Jurkat, Clone E6-1 (cell line): ENCODE measurements at places on chromosomes 5 and 9.
A peak's percentile ranks its signal among the peaks of the same experiment; 100 is the strongest.

GRCh38 chr9:112569186-112569585, 82.6 kb downstream of the KIAA1958 start:
- DNase-seq, result no peak

- no peak for DNase-seq
Observed at GRCh38 chr9:15485836-15486666, 24.7 kb downstream of the PSIP1 start.

DNA sequence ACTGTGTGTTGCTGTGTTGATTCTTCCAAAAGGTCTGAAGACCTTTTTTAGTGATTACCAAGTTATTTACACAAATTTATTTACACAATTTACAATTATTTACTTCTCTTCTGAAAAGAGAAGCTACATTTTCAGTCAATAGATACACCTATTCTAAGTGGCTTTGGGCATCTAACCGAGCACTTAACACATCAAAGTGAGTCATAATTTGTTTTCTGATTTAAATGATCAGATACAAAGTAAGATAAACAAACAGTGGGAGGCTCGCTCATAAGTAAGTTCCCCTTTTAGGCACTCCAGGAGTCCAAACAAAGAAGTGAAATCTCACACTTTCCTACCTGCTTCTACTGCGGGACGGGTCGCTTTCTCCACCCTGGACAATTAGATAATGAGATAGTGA, 90.2 kb downstream of the APBA1 start:
- DNase-seq, result no peak

DNA sequence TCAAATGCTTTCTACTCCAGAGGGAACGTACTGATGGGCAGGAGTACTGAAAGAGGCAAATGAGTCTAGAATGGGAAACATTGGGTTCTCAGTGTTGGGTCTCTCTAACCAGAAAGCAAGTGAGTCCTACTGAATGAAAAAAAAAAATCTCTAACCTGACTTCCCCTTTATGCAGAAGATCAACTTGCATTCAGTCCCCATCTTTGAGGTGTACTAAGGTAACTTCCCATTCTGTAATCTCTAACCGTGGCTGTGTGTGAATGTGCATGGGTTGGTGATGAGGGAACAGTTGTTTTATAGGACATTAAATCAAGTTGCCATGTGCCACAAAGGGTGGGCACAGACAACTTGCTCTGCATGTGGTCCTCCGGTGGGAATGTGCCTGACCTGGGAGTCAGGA, 264.6 kb upstream of the CLINT1 start:
- DNase-seq, result no peak

GRCh38 chr5:177983763-177984583, 12.1 kb downstream of the PROP1 start:
- DNase-seq, result no peak

DNA sequence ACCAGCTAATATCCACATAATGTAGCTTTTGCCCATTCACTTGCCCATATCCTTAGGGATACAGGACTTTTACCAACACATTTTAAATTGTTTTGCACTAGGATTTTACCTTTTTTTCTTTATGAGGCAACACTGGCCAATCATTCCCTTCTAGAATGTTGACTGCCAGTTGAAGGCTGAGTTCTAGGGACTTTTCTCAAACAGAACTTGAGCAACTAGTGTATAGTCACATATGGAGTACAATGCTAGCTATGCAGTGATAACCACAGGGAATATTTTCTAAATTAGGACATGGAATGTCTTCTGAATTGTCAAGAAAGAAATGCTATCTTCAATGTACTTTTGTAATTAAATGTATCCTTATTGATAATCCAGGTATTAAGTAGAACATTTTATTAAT, 133.6 kb downstream of the OXCT1 start:
- DNase-seq, result no peak

DNA sequence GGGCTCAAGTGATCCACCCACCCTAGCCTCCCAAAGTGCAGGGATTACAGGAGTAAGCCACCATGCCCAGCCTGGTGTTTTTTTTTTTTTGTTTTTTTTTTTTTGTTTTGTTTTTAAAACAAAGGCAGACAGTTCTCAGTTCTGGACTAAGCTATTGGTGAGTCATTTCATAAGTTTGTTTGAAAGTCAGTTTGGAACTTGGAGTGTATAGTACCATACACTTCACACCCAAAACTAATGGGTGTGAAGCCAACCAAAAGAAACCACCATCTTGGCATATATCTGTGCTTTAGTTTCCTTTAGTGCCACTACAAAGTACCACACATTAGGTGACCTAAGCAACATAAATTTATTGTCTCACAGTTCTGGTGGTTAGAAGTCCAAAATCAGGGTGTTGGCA, 13.4 kb downstream of the MAST4 start:
- DNase-seq, result no peak

DNA sequence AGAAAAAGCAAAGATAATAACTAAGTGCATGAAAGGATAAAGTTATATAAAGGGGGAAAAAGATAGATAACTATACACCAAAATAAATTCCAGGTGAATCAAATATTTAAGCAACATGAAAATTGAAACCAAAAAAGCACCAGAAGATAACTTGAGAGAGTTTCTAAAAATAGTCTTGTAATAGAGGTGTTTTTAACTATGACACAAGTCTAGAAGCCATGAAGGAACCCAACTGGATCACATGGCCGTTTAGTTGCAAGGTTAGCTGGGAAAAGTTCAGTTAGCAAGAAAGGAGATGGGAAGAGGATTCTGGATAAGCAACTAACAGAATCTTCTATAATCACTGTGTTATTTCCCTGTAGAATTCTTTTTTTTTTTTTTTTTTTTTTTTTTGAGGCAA, 9.2 kb upstream of the RASA1 start:
- DNase-seq, result no peak

DNA sequence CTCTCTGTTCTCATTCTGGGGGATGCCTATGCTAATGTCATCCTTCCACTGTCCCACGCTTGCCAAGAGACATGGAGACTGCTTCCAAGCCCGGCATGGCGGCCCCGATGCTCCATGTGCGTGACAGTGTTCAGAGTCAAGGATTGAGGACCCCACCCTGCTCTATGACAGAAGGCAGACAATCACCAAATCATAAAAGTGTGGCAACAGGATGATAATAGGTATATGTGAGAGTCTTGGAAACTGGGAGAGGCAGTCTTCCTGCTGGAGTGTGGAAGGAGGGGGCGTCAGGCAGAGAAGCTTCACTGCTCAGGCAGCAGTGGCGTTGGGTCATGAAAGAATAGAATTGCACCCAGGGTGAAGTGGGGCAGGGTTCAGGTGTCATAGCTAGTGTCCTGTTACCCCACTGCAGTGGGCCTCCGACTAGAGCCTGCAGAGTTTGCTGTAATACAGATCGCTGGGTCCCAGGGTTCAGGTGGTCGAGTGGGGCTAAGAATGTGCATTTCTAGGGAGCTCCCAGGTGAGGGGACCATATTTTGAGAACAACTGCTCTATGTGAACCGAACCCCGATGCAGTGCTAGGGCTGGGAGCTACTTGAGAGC, 12.5 kb upstream of the GADD45G start:
- no peak for DNase-seq

GRCh38 chr5:34608859-34609648, 47.1 kb upstream of the RAI14 start:
- DNase-seq, result no peak

GRCh38 chr9:132192728-132193127, 30.9 kb downstream of the NTNG2 start:
- no peak for DNase-seq

GRCh38 chr9:111955048-111955447, 58.4 kb downstream of the UGCG start:
- DNase-seq, result no peak

GRCh38 chr5:139369181-139369580, 13.9 kb downstream of the SLC23A1 start:
- no peak for DNase-seq

GRCh38 chr9:115194216-115194615, 76.3 kb upstream of the TNC start:
- no peak for DNase-seq

DNA sequence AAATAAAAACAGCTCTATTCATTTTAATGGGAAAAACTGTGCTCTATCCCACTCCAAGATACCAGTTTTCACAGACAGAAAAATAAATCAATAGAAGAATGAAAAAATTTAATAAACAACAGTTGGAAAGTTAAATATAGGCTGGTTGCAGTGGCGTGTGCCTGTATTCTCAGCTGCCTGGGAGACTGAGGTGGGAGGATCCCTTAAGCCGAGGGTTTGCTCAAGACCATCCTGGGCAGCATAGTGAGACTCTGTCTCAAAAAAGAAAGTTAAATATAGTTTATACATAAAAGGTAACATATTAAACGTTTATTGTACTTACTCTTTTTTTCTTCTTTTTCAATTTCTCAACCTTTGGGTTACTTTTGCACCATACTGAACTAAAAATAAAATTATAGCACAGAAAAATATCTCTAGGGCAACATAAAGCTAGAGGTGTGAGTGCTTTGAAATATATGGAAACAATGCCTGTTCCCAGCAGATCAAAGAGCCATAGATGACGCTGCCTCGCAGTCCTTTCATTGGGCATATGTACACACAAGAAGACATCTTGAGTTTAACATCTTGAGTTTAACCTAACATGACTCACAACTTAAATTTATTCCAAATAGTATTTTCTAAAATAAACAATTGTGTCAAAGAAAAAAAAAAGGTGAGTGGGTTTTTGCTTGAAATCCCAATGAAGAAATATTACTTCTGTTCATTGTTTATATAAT, 25.7 kb upstream of the KLF9 start:
- no peak for DNase-seq

DNA sequence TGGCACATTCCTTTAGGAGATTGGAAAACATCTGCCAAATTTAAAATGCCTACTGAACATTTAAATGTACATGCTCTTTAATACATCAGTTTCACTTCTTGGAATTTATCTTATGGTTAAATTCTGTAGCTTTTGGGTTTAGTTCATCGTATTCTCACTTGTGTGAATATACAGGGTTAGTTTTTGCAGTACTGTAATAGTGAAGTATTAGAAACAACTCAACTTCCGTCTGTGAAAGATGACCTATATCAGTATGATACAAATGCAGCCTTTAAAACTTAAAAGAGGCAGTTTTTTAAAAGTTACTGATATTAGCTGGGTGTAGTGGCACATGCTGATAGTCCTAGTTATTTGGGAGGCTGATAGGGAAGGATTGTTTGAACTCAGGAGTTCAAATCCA, 57.2 kb downstream of the CDC42SE2 start:
- DNase-seq, result no peak

DNA sequence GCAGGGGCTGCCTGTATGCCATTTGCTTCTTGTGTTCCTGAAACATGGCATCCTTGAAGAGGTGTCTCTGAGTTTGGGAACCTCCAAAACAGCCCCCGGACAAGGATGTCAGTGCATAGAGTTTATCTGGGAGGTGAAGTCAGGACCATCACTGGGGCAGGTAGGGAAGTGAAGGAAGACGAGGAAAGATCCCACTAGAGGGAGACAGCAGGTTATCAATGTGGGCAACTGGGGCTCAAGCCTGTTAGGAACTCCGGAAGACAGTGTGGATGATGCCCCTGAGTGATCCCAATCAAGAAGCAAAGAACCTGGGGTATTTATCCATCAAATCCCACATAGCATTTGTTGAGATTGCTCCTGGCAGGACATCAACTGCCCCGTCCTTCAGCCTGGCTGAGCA, 233.1 kb downstream of the AGTPBP1 start:
- DNase-seq, result no peak

- peak; percentile 48 for DNase-seq
Observed at GRCh38 chr9:79477955-79478771, 93.6 kb upstream of the TLE4 start.

DNA sequence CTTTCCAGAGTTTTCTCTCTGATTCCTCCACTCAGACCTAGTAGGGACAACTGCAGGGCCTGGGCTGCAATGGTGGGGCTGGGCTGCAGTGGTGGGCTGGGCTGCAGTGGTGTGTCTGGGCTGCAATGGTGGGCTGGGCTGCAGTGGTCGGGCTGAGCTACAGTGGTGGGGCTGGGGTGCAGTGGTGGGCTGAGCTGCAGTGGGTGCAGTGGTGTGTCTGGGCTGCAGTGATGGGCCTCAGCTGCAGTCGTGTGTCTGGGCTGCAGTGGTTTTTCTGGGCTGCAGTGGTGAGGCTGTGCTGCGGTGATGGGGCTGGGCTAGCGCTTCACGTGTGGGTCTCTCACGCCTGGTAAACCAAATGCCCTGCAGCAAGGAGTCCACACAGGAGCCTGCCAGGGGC, 27.4 kb downstream of the ABO start:
- no peak for DNase-seq

DNA sequence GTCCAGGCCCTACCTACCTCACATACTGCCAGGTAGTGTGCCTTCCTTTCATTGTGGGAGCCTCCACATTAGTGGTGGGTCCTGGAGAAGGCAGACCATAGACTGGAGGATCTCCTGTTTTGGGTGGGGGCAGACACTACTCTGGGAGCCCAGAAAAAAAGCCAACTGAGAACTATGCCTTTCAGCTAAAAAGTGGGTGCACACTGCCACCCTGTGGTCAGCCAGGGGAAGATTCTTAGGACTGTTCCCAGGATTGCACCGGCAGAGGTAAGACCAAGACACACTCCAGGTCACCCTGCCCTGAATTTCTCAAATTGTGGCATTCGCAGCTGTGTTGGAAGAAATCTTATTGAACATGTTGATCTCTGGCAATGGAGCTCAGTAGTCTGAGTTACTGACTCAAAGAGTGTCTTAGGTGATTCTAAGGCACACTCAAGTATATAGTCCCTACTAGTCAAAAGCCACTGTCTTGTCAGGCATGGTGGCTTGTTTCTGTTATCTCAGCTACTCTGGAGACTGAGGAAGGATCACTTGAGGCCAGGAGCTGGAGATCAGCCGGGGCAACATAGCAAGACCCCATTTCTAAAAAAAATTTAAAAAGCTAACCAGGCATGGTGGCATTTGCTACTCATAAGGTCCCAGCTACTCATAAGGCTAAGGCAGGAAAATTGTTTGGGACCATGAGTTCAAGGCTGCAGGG, 3.6 kb downstream of the SIGMAR1 start:
- peak; percentile 73 for DNase-seq

GRCh38 chr5:145971108-145971507, 34.7 kb downstream of the SH3RF2 start:
- no peak for DNase-seq

DNA sequence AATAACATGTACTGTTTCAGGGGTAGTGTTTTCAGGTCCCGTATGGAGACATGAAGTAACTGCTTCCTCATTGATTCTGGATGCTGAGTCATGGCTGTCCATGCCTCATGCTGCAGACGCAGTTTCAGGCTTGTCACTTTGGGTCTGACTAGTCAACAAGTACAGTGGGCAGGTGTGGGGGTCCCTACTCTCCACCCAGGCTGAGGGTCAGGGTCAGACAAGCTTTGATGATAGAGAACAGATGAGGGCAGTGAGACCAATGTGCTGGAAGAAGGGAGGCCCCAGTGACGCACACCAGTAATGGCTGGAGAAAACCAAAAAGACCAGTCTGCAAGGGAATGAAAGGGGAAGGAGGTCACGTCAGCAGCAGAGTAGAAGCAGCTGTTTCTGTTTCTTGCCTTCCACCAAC, 80.0 kb upstream of the NFIL3 start:
- DNase-seq, result no peak

GRCh38 chr9:128863647-128864046, 18.1 kb downstream of the KYAT1 start:
- DNase-seq, result peak; percentile 66
